ENCODE measurements at places on chromosomes 16 and 17. TPM values are rescaled to one million over a fixed set of nuclear protein-coding genes. Genes with fewer than 3 reads are reported as not detected.

The KRT17 gene
- total RNA-seq, result 11.0 TPM

The UNC13D gene
- 0.48 TPM for total RNA-seq

The EFCAB5 gene
- not detected for total RNA-seq

The ECI1 gene
- 38.7 TPM for total RNA-seq

The CDH15 gene
- 2.4 TPM for total RNA-seq

The POLDIP2 gene
- total RNA-seq, result 79.9 TPM
